Fibroblast of skin of abdomen (primary cell): ENCODE measurements at places on chromosomes 2 and 18.

GRCh38 chr2:96264656-96265348 is 995 bp downstream of the TMEM127 start:
- DNase-seq: peak; percentile 28

DNA sequence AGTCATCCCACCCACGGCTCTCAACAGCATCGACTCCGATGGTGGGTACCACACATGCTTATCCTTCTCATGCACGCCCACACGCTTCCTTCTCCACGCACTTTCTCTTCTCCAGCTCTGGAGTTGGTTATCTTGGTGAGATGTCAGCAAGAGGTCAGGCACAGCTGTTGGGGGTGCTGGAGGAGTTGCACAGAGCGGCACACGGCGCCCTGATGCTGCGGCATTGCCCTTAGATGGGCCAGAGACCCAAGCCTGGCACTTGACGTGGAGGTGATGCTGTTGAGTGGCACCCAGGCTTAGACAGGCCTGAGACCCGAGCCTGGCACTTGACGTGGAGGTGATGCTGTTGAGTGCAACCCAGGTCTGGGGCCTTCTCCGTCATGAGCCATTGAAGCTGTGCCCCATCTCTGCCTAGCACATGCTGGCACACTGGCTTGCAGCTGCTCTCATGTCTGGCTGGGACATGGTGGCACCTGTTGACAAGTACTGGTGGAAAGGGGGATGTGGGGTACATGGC is 83.2 kb downstream of the DGKD start:
- no peak for DNase-seq

DNA sequence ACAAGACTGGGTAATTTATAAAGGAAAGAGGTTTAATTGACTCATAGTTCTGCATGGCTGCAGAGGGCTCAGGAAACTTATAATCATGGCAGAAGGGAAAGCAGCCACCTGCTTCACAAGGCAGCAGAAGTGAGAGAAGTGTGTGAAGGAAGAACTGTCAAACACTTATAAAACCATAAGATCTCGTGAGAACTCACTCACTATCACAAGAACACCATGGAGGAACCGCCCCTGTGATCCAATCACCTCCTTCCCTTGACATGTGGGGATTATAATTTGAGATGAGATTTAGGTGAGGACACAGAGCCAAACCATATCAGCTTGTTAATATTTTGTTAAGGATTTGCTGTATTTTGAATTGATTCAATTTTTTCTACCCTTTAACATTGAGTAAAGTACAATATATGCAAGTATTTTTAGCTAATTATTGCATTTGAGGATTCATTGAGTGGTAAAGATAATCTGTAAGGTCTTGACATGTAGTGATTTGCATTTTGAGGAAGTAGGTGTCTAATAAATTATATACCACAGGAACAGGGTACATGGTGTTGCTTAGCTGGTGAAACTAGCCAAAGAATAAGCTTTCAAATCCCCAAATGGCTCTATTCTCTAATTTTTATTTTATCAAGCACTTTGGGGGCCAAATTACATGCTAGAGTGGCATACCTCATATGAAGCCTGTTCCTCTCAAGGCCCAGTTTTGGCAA is 3.9 kb upstream of the C2orf69 start:
- DNase-seq: no peak

- no peak for DNase-seq
Measured at GRCh38 chr18:40624959-40625358, 1330.1 kb upstream of the PIK3C3 start.

DNA sequence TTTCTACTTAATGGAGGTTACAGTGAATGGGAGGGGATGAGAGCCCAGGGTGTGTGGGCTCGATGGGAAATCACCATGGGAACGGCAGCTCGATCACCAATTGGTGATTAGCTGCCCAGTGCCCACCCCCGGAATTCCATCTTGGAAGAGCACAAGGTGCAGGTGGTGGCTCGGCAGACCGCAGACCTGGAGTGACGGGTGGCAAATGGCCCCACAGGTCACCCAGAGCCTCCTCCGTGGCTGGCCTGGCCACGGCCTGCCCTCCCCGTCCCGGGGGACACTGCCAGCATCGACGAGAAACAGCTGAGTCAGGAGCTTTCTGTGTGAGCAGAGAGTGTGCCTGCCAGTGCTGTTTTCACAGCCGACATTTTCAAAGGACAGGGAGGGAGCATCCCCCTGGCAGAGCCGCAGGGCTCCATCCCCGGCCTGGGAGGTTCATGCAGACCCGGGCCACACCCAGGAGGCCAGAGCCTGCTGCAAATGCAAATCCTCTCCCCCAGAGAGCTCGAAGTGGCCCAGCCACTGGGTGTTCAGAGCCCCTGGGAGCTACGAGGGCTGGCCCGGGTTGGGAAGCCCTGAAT is 176.4 kb upstream of the MYT1L start:
- DNase-seq: no peak

DNA sequence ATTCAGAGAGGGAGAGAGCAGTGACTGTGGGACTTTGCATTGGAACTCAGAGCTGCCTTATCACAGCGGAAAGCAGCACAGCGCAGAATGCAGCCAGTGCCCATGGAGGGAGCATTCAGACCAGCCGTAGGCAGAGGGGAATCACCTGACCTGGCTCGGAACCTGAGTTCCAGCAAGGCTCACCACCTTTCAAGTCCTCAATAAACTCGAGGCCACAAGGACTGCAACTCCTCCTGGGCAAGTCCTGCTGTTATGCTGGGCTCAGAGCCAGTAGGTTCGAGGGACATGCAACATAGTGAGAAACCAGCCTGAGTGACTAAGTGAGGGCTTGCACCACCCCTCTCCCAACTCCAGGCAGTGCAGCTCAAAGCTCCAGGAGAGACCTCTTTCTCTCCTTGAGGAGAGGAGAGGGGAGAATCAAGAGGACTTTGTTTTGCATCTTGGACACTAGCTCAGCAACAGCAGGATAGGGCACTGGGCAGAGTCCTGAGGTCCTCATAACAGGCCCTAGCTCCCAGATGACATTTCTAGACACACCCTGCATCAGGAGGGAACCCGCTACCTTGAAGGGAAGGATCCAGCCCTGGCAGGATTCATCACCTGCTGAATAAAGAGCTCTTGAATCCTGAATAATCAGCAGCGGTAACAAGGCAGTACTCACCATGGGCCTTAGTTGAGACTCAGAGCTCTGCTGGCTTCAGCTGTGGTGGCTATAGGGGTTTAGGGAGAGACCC is 136.8 kb upstream of the OTOS start:
- no peak for DNase-seq

GRCh38 chr18:79546781-79547272 is 132.8 kb upstream of the CTDP1 start:
- DNase-seq: no peak

DNA sequence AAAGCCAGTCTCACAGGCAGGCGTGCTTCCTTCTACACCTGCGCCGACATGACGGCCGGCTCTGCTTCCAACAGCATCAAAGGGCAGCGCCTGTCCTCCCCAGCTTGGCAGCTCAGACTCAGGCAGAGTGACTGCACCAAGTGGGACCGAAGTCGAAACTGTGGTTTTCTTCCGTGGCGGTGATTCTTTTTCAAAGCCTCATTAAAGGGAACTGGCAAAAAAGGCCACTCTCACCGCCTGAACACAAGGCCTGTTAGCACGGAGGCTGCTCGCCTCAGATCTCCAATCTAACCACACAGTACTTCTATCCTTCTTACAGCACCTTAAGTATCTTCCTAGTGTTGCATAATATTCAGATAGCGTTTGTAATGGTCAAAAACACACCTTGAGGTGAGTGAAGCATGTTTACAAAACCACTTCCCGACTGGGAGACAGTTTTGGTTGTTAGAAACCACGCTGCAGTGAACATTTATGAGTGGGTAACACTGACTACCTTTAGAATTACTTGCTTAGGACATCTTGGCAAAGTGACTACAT is 236.4 kb downstream of the HDAC4 start:
- DNase-seq: no peak
